H4 (cell line): ENCODE measurements at places on chromosomes 6 and 20. TPM values are rescaled to one million over a fixed set of nuclear protein-coding genes. Genes with fewer than 3 reads are reported as not detected.

DNA sequence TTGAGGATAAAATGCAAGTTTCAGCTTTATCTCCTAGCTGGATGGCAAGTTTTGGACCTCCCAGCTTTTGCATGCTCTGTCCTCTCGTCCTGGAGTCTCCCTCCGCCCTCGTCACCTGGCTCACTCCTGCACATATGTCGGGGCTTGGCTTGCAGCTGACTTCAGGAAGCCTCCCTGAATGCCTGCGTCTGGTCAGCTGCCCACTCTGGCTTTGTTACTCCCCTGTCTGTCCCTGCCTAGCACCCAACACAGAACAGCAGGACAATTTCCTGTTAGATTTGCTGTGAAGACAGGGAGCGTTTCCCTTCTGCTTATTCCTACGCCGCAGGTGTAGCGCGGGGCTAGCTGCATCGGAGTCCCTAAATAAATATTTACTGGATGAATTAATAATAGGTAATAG is 5.4 kb downstream of the JPH2 start:
- DNase-seq, result no peak

Gene LY6G6F
- total RNA-seq, result not detected in 2 replicates

DNA sequence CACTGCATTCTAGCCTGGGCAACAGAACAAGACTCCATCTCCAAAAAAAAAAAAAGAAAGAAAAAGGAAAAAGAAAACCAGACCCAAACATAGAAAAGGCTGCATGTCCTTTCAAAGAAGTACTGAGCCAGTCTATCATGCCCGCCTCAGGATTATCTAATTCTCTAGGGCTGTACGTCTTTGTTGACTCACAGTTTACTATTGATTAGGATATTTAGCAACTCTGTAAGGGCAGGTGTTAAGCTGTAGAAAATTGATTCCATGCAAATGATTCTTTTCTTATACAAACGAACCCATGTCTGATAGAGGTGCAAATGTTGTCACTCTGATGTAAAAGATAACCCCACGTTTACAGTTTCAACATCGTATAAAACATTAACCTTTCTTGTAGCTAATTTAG is 209.0 kb downstream of the TTLL2 start:
- DNase-seq, result no peak

Gene PTCHD4
- 3.9 and 4.7 TPM in 2 replicates for total RNA-seq

Gene TSHZ2
- total RNA-seq, result 0.33 and 1.4 TPM in 2 replicates

DNA sequence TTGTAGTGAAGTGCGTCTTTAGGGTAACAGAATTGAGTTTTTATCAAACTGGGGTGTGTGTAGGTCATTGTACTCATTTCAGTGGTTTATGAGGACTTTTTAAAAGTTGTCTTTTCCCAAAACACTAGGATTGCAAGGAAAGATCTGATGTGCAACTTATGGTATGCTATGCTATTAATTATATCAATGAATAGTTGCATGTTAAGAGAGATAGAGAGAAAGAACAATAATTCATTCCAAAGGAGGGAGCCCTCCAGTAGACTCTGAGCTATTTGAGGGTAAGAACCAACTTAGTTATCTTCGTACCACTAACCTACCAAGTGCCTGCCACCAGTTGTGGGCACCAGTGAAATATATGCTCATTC is 117.1 kb downstream of the RNF144B start:
- DNase-seq, result no peak

Gene SCUBE3
- 0.02 TPM in 1 of 2 replicates, not detected in the other for total RNA-seq

Gene CTSZ
- 0.17 and 0.18 TPM in 2 replicates for total RNA-seq

Gene FAXC
- total RNA-seq, result 6.0 and 13.0 TPM in 2 replicates

Gene LY6G5C
- 0.97 TPM in 1 of 2 replicates, not detected in the other for total RNA-seq

GRCh38 chr6:33415831-33416230 is 2.1 kb downstream of the CUTA start:
- no peak for DNase-seq

DNA sequence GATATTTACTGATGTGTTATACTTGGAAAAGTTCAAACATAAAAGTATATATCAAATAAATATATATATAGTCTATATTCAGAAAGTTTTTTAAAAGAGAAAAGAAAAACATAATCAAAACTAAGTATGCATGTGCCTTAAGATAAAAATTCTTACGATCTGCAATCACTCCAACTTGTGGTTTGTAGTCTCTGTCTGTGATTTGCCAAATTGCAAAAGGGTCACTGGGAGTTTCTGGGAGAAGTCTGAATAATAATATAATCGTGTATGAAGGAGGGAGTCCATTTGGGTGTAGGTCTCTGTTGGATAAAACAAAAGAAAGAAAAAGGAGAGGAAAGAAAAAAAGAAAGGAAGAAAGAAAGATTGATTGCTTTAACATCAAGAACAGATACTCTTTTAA is 92.4 kb downstream of the COL12A1 start:
- DNase-seq, result no peak

DNA sequence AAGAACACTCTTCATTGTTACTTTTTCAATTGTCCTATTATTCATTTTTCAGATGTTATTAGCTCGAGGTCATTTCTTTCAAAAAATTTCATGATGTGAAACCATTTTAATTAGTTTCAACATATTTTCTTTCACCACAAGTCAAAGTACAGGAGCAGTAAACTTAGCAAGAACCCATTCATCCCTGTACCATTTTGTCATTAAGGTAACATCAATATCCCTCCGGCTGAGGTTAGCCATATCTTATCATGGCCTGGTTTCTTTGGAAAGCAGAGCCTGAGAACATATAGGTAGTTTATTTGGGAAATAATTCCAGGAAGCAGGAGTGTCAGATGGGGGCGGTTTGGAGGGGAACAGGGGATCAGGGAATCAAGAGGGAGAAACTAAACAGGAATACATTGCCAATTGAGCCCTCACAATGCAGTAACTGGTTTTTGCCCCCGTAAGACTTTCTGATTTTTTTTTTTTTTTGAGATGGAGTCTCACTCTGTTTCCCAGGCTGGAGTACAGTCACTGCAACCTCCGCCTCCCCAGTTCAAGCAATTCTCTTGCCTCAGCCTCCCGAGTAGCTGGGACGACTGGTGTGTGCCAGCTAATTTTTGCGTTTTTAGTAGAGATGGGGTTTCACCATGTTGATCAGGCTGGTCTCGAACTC is 83.7 kb downstream of the MKKS start:
- DNase-seq, result no peak

GRCh38 chr6:6317386-6317785 is 3.1 kb downstream of the F13A1 start:
- DNase-seq, result no peak

Gene SPATA25
- 0.12 and 1.0 TPM in 2 replicates for total RNA-seq

- DNase-seq, result peak; percentile 78
These were observed 6.7 kb upstream of the IFT52 start for GRCh38 chr20:43583982-43584432.

Gene GJA10
- not detected in 2 replicates for total RNA-seq
